ENCODE measurements at places on chromosomes 5 and 9.

DNA sequence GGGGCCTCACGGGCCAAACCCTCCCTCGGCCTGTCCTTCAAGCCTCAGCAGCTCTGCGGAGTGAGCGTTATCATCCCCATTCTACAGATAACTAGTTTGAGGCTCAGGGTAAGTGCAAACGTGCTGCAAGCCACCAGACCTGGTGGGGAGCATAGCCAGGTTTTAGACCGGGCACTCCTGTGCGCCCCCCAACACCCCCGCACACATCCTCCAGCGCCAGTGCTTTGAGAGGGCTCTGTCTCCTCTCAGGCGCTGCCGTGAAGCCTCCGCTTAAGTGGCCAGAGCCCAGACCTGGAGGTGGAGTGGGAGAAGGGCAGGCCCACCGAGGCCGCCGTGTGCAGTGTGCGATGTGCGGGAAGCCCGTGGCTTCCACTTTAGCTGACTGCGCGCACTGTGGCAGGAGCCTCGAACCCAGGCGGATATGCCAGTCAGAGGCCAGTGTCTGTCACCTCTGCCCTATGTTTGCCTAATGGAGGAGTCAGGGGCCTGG lies 1.6 kb upstream of the MGAT1 start:
- DNase-seq: no peak

GRCh38 chr5:153919161-153919560 lies 119.5 kb downstream of the FAM114A2 start:
- DNase-seq: no peak

DNA sequence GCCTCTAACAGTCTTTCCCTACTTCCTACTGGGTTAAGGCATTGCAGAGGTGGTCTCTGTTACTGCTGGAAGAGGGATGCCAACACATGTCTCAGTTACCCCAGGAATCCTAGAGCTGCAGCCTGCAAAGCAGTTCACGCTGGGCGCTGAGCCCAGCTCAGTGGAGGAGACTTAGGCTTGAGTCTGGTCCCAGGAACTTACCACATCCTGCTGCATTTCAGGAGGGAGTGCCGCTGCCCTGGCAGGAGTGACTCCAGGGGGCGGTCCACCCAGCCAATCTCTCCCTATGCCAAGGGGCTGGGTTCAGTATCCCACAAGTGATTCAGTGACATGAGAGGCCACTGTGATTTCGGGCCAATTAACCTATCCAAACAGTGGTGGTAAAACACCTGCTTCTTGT lies 7.6 kb downstream of the TTC16 start:
- DNase-seq: no peak

- DNase-seq: no peak
These were observed 1.6 kb upstream of the OCLN start for GRCh38 chr5:69491027-69491426.

GRCh38 chr5:177501874-177502678 lies 4.7 kb upstream of the PDLIM7 start:
- DNase-seq: no peak

- DNase-seq: no peak
These were observed 209.3 kb downstream of the GAPVD1 start for GRCh38 chr9:125470767-125471580.

DNA sequence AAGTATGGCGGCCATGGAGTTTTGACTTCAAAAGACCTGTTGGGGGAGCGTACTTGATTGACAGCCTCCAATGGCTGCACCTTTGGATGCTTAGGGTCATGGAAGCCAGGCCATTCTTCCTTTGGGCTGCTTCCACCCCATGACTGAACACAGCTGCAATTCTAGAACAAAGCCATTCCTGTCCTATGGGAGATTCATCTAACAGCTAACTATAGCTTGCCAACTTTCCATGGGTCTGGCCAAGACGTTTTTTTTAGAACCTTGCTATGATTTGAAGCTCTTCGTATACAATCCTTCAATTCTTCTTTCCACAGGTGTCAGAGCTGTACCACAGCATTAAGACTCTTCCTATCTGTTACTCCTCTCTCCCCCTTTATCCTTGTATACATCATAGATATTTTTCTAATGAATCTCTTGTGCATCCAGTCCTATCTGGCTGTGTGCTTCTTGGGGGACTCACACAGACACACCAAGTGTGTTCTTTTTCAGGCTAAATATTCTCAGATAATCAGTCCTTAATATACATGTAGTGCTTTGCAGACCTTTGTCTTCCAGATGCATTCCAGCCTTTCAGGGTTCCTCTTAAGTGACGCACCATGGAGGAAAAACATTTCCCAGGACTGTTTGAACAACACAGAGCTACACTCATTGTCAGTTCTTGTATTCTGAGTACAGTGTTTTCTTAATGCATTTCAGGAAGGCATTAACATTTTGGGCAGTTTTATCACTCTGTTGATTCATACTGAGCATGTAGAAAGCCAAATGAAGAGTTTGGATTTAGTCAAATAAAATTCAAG lies 198.9 kb downstream of the TAF11L14 start:
- DNase-seq: no peak

DNA sequence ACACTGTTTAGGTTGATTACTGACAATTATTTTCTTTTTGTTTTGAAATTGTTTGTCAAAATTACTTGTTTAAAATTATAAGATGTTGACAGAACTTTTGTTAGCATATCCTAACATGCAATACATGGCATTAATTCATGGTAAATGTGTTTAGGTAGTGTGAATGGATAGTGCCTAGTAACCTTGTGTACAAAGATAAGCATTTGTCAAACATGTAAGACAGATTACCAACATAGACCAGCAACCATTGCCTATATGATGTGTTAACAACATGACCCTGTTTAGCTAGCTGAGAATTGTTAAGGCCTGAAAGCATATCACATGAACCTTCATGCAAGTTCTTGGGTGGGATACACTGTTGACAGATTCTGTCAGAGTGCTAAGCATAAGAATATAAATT lies 13.4 kb downstream of the MAN2A1 start:
- DNase-seq: no peak

- DNase-seq: no peak
These were observed 13.6 kb downstream of the UNC5A start for GRCh38 chr5:176823869-176824412.

DNA sequence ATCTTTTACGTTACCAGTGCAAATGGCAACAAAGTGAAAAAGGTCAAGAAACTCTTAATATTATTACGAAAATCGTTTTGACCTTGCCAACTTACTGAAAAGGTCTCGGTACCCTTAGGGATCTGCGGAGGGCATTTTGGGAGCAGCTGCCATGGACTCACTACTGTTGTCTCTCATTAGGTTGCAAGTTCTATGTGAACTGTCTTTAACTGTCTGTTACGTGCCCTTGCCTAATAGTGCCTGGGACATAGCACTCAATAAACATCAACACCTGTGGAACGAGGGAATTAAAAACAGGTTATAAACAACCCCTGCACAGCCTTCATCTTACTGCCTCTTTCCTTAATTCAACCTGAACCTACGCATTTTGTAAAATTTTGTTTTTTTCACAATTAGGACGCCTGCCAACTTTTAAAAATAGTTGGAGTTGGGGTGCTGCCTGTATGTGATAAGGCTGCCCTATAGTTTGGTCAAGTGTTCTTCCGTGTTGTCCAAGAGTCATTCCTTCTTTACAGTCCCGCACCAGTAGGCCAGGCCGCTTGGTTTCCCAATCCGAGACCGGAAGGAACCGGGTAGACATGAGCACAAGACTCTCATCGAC lies 527 bp upstream of the SREK1 start:
- DNase-seq: no peak

DNA sequence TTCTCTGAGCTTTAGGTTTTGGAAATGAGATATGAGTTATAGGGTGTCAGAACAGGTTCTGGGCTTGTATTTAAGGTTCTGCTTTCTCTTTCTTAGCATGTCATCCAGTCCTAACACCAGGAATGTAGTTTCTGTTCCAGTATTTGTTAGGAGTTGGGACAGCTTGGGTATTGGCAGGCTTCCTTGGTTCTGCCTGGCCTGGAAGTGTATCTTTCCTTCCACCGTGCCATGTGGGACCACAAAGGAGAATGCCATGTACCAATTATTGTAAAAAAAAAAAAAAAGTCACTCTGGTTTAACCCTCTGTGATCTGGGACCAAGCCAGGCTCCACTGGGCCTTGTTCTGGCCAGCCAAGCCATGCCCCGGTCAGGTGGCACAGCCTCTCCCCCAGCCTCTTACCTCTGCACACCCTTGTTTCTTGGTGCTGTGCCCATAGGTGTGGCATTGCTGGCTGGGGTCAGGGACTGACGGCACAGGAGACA lies 47.8 kb downstream of the ARHGAP26 start:
- DNase-seq: no peak

GRCh38 chr9:136557036-136557435 lies 11.2 kb upstream of the NOTCH1 start:
- no peak for DNase-seq

Data from activated CD4-positive, alpha-beta T cell treated with anti-CD3 and anti-CD28 coated beads, Interleukin-2, amount 50 U/mL, for 1 hour (primary cell).